ENCODE measurements at places on chromosomes 12 and 14.

DNA sequence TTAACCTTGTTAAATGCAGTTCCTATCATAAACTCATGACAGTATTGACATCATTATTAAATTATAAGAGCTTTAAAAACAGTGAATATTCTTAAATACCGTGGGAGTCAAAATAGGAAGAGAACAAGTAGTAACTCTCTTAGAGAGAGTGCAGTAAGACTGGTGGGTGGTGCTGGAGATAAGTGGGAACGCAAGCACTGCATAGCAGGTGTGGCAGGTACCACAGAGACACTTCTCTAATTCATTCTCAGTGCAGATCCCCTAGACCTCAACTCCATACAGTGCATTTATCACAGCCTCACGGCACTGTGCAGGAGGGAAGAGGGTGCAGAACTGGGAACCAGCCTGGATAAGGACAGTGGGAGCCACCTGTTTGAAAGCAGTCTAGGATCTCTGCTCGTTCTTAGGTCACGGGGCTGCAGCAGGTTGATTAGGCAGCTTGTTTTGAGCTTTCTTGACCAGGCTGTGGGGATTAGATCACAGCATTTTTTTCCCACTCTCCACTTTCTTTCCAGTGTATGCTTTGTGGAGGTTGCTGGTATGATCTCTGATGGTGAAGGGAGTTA, 165.6 kb downstream of the PRKCH start:
- no peak for DNase-seq

DNA sequence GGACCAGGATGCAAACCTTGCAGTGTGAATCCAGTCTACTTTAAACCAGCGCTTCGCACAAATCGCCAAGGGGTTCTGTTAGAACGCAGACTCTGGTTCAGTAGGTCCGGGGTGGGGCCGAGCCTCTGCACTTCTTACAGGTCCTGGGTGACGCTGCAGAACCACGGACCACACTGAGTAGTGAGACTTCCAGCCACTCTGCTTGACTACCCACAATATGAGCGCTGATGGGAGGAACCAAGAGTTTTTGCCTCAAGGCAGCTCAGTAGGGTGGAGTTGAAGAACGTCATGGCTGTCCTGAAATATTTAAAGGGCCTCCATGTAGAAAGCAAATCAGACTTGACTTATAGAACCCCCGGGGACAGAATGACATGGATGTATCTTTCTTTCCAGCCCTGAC, 138.0 kb upstream of the CRY1 start:
- DNase-seq = no peak

- DNase-seq = no peak
Measured at GRCh38 chr12:67430708-67431335, 161.7 kb downstream of the CAND1 start.

DNA sequence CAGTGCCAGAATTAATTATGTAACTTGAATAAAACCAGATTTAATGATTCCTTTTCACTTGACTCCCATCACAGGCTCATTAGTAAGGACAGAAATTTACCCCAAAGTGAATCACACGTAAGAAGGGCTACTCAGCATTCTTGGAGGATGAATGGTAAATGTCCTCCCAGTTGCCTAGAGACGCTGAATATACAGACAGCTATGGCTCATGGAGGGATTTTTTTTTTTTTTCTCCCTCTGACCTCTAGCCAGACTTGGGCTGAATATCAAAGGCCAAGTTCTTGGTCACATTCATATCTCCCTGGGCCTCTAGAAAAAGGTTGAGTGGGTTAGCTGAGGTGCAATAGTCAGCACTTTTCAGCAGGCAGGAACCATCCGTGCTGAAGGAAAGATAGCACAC, 77.5 kb downstream of the PHLDA1 start:
- no peak for DNase-seq

DNA sequence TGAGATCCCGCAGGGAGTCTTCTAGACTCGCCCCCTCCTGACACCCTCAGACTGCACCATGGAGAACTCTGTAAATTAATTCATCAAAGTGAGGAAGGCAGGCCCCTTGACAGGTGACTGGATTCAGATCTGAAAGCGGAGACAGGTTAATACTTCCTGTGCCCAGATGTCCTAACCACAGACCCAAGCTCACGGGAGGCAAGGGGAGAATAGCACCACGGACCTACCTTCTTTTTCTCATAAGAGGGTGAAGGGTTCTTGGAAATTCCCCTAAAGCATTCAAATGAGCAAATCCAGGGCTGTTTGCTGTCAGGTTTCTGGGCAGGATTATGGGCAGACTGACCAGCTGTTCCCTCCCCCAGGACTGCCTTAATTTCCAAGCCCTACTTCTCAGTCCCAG, 170.0 kb downstream of the ZFP36L1 start:
- peak; percentile 9 for DNase-seq

- DNase-seq = peak; percentile 62
Measured at GRCh38 chr14:101665478-101666078, 95.9 kb upstream of the PPP2R5C start.

- DNase-seq = no peak
Measured at GRCh38 chr14:56549721-56550120, 29.9 kb upstream of the TMEM260 start.

DNA sequence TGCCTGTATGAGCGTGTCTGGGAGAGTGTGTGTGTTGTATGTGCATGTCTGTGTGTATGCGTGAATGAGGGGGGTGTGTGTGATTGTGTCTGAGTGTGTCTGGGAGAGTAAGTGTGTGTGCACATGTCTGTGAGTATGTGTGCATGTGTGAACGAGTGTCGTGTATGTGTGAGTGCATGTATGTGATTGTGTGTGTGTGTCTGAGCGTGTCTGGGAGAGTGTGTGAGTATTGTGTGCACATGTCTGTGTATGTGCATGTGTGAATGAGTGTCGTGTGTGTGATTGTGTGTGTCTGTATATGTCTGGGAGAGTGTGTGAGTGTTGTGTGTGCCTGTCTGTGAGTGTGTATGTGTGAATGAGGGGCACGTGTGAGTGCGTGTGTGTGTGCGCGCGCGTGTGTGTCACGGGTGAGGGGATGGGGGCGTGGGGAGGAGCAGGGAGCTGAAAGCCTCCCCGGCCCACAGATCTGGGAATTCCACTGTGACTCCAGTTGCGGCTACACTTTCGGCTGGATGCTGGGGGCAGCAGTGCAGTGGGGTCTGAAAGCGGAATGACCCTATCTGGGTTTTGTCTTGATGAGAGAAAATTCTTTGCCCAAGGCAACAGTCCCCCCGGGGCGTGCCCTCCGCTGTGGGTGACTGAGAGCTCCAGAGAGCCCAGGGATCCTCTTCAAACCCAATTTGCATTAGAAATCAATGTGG, 138.1 kb upstream of the MED13L start:
- DNase-seq = no peak

DNA sequence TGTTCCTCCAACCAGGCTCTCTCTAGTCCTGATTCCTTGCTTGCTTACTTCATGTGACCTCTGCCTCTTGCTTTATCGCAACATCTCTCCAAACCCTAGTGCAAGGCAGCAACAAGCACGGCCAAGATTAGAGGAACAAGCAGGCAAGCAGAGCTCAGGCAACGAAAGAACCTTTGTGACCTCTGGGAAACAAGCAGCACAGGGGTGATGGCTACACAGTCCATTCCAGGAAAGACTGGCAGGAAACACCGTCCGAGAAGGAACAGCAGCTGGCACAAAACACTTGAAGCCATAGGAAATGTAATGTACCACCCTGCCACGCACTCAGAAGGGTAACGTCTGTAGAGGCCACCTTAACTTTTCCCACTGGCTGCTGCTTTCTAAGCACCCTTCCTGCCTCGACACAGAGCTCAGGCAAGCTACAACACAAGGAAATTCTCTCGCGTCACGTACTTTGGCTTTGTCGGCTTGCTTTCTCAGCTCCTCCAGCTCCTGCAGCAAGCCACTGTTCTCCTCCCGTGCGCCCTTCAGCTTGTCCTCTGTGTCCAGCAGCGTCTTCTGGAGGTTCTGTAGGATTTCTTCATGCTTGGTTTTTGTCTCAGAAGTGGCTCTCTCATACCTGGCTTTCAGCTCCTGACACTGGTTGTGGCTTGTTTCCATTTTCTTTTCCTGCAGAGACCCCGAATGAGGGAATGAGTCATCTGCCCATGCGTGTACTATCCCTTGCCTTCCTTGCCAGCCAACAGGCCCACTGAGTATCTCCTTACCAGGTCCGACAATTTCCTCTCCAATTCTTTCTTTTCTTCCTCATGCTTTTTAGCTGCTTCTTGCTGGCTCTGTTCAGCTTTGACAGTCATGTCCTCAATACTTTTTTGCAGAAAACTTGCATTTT, 61.4 kb upstream of the VPS33A start:
- no peak for DNase-seq

DNA sequence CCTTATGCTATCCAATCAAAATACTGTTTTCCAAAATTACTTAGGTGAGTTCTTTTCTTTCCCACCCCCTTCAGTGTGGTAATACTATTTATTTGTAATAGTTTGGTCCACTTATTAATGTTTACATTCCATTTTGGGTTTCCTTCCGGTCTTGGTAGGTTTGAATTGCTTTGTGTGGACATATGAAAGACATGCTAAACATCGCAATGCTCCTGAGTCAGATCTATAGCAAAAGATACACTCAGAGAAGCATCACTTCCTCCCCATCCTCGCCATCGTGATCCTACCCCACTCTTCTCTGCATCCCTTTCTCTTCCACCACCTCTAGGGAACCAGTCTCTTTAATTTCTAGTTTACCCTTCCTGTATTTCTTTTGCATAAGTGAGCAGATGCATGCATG, 30.0 kb downstream of the TUNAR start:
- DNase-seq = no peak

DNA sequence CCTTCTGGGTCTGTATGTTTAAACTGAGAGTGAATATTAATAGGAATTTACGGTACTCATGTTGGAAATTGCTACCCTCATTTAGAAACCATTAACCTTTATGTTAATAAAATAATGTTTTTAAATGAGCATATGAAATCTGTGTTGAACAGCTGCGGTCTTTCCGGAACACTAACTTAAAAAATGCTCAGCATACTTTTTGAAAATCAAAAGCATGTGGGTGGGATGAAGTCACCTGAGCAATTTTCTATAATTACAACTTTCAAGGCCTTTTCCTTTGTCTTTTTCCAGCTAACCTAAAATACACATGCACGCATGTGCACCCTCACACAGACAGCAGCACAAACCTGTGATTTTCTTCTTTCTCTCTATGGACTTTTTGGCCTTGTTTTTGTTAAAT, 39.8 kb downstream of the BORCS5 start:
- no peak for DNase-seq

DNA sequence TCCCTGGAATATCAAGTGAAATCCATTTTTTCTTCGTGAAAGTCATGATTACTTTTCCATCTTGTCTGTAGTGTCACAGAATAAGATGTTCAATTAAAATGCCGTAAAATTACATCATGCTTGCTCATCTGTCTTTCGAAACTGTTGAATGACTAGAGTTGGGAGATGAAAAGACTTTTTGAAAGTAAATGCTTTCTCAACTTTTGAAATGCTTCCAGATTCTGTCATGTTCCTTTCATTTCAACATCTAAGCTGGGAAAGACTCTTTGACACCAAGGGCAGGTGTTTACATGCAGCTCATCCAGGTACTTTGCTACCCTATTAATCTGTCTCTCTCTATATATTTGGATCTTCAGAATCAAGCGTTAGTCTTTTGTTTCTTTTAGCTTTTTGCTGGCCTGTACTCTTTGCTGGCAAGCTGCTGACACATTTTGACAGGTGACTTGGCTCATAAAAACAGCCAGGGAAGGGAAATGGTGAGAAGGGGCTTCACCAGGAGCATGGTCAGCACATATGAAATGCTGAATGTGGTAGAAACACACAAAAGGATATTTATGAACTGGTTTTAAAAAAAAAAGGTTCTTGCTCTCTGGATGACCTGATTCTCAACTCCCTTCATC, 77.0 kb upstream of the METAP2 start:
- DNase-seq = no peak

GRCh38 chr14:96509457-96510090, 7.4 kb downstream of the PAPOLA start:
- DNase-seq = no peak

GRCh38 chr12:132071830-132072384, 72.2 kb downstream of the DDX51 start:
- DNase-seq = no peak

- no peak for DNase-seq
Measured at GRCh38 chr14:69997849-69998248, 118.6 kb downstream of the SMOC1 start.

GRCh38 chr14:100261621-100262020, 22.7 kb downstream of the YY1 start:
- DNase-seq = no peak

DNA sequence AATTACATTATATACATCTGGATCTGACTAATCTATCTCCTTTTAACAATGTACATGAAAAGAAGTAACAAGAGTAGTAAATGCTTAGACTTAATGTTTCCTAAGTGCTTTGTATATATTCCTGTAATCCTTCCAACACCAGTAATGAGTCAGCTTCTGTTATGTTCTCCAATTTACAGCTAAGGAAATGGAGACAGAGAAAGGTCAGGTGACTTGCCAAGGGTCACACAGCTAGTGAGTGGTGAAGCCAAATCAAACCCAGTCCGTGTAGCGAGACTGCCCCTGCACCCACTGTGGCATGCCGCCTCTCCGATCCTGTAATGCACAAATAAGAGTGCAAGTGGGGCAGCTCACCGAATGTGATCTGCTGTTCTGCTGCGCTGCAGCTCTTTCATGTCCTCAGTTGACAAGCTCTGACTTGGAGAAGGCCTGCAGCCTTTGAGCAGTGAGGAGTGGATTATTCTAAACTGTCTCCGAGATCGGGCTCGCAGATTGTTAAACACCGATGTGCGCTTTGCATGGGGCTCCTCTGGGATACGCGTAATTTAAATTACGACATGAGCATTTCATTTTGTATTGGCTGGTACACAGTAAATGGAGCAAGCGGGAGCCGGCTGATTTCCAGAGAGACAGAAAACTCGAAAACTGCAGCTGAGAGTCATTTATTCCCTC, 65.1 kb upstream of the KTN1 start:
- DNase-seq = no peak

DNA sequence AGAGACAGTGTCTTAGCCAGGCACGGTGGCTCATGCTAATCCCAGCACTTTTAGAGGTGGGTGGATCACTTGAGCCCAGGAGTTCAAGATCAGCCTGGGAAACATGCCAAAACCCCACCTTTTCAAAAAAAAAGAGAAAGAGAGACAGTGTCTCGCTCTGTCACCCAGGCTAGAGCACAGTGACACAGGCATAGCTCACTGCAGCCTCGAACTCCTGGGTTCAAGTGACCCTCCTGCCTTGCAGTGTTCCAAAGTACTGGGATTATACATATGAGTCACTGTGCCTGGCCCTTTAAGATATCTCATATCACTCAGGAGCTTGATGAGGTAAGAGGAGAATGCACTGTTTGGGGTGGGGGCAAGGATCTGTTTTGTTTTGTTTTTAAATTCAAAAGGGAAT, 48.1 kb upstream of the LTBP2 start:
- no peak for DNase-seq
